ENCODE measurements at places on chromosomes 13 and 19.

GRCh38 chr19:11373166-11373884 lies 1.1 kb upstream of the SWSAP1 start:
- peak; percentile 79 for DNase-seq

DNA sequence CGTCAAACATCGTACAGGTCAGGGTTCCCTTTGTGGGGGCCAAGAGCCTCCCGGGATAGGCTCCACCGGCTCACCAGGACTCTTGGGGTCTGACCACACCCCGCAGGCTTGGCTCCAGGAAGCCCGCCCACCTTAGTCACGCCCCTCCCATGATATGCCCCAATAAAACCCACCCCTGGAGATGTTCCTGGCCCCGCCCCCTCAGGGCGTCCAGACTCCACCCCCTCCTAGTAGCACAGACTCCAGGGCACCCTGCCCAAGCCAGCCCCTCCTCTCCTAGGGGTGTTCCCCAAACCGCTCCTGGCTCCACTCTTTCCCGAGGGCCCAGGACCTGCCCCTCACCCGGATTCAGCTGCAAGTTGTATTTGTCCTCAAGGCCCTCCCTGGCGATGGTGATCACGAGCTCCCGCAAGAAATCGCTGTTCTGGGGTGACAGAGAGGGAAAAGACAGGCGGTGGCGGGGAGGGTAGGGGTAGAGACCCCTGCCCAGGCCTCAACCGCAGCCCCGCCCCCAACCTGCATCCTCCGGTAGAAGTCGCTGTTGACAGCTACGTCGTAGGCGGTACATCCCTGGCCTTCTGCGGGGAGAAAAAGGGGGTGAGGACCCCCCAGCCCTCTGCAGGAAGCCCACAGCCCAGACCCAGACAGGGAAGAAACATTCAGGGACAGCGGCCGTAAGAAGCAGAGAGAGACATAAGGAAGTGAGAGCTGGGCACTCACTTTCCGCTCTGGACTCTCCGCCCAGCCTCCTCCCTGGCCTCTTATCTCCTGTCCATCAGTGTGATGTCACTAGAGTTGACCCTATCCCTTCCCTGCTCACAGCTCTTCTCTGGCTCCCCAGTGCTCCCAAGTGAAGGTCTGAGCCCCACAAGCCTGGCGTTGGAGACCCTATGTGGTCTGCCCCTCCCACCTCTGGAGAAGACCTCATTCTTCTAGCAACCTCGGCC lies 3.9 kb downstream of the PIH1D1 start:
- DNase-seq, result no peak

DNA sequence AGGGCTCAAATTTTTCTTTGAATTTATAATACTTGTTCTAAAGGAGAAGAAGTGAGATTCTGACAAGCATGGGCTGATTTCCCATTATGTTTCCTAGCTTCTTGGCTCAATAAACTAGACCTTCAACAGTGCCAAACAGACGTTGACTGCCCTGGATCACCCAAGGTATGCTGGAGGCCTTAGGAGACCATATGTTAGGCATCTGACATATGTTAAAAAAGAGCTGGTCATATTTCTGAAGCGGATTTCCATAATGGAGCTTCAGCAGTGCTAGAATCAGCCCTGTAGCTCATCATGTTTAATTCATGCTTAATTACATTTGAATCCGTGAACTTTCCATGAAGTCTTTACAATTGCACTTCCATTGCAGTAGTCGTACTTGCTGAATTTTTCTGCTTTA lies 653.3 kb downstream of the DIAPH3 start:
- DNase-seq, result no peak

GRCh38 chr19:8517551-8518442 lies 3.8 kb upstream of the ZNF414 start:
- DNase-seq, result no peak

DNA sequence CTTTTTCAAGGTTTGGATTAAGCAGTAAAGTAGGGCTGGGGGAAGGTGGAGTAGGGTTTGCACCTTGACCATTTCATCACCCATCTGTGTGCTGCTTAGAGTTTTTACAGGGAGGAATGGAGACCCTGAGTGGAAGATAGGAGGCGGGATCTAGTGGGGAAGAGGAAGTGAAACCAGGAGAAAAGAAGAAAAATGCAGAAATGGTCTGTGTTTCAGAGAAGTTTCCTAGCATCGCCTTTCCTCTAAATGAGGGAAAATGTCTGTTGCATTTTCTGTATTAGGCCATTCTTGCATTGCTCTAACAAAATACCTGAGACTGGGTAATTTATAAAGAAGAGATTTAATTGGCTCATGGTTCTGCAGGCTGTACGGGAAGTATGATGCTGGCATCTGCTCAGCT lies 64.1 kb downstream of the TPT1 start:
- DNase-seq, result no peak

- peak; percentile 57 for DNase-seq
Measured at GRCh38 chr19:34676697-34677385, at the start of gene SCGB2B2. SCGB2B2 (minus strand) TSS chr19:34677159; CDS start chr19:34594563, 82,596 bp downstream.

GRCh38 chr19:51227326-51227725 lies 2.4 kb downstream of the CD33 start:
- DNase-seq, result no peak

DNA sequence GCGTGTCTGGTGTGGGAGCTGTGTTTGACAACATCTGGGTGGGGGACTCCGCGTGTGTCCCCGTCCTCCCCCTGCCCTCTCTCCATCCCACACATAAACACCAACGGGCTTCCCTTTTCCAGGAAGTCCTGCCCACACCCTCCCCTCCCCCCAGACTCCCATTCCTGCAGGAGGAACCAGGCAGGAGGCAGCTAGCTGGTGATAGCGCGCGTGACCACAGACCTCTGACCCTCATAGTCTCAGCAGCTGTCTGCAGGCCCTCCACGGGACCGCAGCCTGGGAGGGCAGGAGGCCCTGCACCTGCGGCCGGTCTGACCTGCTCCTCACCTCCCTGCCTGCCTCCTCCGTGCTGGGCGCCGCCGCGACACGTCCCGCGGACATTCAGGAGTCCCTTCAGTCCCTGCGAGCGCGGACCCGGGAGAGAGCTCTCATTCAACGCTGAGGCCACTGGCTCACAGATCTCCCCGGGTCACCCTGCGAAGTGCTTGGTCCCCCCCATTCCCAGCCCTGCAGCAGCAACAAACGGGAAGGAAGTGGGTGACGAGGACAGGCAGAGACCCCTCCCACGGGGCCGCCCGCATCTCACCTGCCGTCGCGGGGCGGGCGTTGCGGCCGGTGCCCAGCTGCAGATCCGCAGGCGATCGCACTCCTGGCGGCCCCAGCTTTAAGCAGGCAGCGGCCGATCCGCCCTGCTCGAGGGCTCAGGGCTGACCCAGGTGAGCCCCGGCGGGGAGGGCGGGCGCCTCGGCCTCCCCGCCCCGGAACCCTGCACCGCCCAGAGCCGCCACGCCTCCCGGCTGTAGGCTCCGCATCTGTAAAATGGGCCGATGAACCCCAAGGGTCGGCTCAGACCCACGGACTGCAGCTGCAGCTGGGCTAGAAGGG lies 1.1 kb upstream of the ACP5 start:
- no peak for DNase-seq

- DNase-seq, result no peak
Measured at GRCh38 chr13:78540058-78540457, 63.3 kb downstream of the POU4F1 start.

GRCh38 chr13:42762917-42763316 lies 18.5 kb upstream of the FAM216B start:
- DNase-seq, result no peak
